Fibroblast of upper back skin (primary cell): ENCODE measurements at places on chromosomes 13 and 19.

GRCh38 chr13:68232351-68233130 is 1002.4 kb upstream of the PCDH9 start:
- peak; percentile 61 for DNase-seq

DNA sequence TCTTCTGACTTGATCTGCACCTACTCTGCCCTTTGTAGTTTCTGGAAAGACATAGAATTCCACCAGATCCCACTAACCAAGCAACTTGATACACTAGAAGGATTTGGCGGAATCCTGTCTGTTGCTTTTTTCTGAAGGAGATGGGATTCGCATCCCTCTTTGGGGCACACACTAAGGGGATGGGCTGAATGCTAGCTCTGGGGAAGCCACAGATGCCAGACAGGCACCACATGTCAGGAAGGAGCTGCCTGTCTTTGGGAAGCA is 52.1 kb downstream of the SERP2 start:
- DNase-seq = no peak

DNA sequence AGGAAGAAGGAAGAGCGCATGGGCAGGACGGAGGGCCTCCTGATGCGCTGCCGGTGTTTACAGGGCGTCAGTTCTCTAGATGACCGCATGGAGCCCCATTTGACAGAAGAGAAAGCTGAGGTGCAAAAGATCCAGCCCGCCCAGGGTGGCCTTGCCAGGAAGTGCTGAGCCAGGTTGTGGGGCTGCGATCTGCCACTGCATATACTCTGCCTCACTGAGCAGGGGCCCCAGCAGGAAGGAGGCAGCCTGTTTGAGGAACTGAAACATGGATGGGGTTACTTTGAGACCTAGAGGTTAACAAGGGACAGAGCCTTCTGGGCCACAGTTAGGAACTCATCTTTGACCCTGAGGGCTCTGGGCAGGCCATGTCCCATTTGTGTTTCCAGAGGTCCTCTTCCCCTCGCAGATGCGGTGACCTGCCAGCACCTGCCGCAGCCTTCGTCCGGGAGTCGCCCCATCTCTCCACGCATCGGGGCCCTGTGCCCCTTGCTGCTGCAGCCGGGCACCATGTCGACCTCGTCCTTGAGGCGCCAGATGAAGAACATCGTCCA is 3.2 kb downstream of the EPN1 start:
- DNase-seq = no peak

DNA sequence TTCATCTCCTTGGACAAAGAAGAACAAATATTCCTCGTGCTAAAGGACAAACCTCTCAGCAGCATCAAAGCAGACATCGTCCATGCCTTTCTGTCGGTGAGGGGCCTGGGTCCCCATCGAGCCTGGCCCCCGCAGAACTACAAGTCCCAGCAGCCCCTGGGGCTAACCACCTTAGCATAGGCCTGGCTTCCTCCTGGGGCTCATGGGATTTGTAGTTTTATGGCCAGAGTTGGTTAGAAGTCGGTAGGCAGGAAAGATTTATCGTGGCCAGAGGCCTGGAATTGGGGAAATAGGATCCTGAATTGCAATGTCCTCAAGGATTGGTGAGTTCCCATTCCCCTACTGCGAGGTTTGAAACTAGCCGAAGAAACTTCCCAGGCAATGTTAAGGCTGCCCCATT is 19.6 kb downstream of the TMEM150B start:
- peak; percentile 10 for DNase-seq

GRCh38 chr19:21233691-21234090 is 91.9 kb downstream of the ZNF431 start:
- no peak for DNase-seq

DNA sequence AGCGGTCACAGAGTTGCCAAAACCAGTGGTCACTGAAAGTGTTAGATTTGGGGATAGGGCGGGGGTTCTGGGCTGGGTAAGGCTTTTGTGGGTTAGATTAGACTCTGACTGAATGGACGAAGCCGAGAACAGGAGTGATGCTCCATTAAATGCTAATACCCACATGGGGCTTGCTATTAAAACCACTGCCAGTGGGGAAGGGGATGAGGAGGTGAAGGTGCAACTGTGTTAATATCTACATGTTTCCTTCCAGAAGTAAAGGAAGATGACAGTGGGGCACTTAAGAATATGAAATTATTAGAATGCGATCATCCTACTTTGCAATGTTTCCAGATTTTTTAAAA is 573 bp upstream of the ZNF614 start:
- DNase-seq = peak; percentile 5

DNA sequence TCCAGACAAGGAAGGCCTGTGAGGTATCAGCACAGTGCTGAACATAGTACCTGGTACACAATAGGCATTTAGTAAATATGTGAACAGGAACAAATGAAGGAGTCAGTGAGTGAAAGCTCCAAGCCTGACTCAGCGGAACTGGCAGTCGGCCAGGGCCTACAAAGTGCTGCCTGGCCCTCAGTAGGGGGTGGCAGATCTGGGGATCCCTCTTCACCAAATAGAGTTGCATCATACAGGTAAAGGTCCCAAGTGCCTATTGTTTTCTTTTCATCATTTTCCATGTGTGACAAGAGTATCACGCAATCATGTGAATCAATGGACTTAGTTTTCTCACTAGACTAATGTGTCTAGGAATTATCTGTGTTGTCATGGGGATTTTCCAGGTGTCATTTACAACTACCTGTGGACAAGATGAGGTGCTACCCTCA is 9.2 kb downstream of the CYP2B6 start:
- DNase-seq = no peak

DNA sequence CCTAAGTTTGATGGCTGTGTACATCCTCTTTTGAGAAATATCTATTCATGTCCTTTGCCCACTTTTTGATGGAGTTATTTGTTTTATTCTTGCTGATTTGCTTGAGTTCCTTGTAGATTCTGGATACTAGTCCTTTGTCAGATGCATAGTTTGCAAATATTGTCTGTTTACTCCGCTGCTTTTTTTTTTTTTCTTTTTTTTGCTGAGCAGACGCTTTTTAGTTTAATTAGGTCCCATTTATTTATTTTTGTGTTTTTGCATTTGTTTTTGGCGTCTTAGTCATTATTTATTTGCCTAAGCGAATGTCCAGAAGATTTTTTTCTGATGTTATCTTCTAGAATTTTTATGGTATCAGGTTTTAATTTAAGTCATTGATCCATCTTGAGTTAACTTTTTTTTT is 114.9 kb downstream of the GPC6 start:
- no peak for DNase-seq

GRCh38 chr19:49017666-49018351 is 918 bp upstream of the LHB start:
- DNase-seq = peak; percentile 52

DNA sequence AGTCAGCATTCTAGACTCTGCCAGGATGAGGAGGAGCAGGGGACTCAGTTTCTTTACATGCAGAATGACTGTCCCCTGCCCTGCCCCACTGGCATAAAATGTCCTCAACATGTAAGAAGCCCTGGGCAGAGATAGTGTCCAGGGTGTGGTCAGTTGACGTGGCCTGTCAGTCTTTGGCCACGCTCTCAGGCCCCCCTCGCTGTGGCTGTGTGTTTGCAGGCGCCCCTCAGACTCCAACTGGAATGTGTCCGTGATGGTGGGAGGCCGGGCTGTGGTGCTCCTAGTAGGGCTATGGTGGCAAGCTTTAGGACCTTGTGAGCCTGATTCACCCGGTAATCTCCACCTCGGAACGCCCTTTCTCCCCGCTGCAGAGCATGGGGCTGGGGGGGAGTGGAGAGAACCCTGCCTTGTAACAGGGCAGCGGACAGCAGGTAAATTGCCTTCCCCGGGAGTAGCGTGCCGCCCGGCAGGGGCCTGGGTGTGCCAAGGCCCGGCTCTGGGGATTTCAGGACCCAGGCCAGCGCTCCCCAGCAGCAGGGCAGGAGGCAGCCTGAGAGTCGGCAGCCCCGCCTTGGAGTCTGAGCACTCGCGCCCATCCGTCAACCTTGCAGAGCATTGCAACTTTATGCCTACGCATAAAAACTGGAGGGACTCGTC is 62.3 kb downstream of the CHST8 start:
- DNase-seq = peak; percentile 24

DNA sequence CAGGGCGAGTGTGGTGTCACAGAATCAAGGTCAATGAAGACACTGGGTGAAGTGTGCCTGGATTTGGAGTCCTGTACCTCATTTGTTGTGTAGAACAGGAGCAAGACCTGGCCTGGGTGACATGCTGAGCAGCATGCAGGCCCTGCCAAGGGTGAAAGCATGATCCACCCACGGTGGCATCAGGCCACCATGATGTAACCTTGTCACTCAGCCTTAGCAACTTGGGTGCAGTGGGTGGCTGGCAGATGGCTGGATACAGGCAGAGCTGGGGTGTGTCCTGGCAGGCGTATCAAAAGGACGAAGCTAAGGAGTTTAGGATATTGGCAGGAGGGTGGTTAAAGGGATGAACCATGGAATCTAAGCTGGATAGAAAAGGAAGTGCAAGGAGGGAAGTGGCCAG is 10.3 kb downstream of the THSD1 start:
- no peak for DNase-seq

DNA sequence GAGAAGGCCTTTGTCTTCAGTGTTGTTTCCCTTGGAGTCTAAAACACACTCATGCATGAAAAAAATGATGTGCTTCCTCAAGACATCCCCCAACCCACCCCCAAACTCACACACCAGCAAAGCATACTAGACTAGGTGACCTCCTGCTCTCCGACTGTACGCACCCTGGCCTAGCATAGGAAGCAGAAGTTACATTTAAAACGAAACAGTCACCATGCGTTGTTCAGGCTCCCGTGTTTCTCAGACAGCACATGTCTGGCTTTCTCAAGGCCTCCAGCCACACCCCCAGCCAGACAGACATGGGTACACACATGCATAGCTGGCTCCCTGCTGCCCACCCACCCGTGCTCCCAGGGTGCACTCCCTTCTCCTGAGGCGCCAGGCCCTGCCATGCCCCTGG is 28.7 kb upstream of the C1QTNF9 start:
- DNase-seq = no peak

GRCh38 chr19:48186541-48186991 is 16.1 kb downstream of the ZSWIM9 start:
- DNase-seq = no peak

DNA sequence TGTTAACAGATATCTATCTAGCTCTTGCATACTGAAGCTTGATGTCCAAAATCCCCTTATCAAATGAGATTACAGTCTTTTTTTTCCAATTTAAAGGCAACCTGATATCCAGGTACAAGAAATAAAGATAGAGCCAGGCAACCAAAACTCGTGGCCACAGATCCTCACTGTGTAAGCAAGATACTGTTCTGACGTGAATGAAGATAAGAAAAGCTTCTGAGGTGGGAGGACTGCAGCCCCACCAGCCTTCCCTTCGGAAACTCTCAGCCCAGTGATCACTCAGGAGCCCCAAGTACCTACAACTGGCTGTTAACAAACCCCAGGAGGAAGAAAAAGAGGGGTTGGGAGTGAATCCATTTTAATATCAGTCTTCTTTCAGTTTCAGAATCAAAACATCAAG is 191.6 kb downstream of the EFNB2 start:
- no peak for DNase-seq

DNA sequence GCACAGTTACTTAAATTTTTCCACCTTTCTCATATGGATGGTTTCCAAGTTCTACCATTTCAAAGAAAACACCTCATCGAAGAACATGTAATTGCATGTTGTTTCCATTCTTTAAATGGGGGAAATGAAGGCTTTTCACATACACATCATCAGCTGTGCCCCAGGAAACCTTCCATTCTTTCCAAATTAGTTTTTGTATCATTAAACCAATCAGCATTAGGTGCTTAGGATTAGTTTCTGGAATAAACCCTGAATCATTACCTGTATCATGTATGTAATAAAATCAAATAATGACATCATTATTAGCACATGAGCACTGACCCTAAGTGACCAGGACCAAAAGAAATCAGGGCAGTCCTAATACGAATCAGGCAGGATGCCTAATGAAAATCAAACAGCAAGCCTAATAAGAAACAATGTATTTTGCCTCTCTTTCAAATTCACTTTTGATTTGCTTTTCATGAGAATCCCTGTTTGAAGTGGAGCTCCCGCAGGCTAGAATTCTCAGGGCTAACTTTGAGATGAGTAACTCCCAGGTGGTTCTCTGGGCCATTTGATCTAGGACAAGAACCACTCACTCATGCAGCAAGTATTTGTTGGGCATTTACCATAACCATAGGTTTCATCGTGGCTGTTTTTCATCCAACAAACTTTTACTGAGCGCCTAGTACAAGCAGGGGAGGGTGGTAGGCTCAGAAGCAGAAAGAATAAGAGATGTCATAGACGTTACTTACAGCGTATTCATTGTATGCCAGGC is 89.2 kb downstream of the MZT1 start:
- peak; percentile 27 for DNase-seq

GRCh38 chr13:73945871-73946270 is 188.3 kb downstream of the KLF12 start:
- DNase-seq = no peak

- DNase-seq = no peak
These were observed 8.2 kb downstream of the RASGRP4 start for GRCh38 chr19:38417544-38418506.
